ENCODE measurements at places on chromosomes 2 and 18.
A peak's percentile ranks its signal among the peaks of the same experiment; 100 is the strongest.

GRCh38 chr2:127406454-127406853, 11.8 kb upstream of the PROC start:
- DNase-seq: no peak

GRCh38 chr2:156445296-156446220, 9.4 kb downstream of the GPD2 start:
- no peak for DNase-seq

DNA sequence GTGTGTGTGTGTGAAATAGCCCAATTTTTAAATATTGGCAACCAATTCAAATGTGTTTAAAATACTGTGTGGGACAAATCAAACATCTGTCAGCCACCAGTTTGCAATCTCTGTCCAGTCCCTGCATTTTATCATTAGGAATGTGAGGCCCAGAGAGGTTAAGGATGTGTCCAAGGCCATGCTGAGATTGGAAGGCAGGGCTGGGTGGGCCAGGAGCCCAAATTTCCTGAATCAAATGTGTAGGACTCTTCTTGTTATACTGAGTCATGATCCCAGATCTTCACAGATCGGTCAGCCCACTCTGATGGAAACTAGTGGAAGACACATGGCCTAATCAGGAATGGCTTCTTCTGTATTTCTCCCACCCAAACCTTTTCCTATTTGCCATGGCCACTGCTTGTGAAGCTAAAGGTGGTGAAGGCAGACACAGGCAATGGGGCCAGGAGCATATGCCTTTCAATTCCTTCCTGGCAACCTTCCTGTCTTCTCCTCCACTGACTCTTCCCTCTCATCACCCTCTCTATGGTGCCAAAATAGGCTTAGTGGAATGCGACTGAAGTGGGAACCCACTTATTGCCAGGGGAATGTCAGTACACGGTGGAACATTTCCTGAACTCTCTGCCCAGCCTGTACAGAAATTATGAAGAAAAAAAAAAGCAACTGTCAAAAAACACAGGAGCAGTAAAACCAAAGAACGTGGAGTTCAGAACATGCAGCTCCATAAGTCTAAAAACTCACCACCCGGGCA, 35.5 kb downstream of the ZEB2 start:
- DNase-seq: no peak

DNA sequence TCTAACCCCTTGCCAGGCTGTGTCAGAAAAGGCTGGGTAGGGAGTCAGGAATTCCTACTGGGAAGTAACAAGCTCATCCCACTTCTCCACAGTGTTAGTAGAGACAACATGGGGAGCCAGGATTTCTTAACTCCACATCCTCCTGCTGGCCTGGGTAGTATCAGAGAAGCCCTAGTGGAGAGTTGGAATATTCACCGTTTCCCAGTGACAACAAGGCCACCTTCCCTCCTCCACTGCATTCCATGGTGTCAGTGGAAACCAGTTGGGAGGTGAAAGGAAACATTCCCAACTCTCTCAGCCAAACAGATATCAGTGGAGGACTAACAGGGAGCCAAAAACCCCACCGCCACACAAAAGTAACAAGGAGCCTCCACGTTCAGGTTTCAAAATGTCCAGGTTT, 41.2 kb downstream of the SRD5A2 start:
- no peak for DNase-seq

- DNase-seq: no peak
Observed at GRCh38 chr2:54642677-54643430, 80.6 kb upstream of the EML6 start.

GRCh38 chr2:120343433-120344105, 2.4 kb upstream of the INHBB start:
- peak; percentile 47 for DNase-seq

- DNase-seq: no peak
Observed at GRCh38 chr2:37350034-37350433, 5.6 kb downstream of the QPCT start.

DNA sequence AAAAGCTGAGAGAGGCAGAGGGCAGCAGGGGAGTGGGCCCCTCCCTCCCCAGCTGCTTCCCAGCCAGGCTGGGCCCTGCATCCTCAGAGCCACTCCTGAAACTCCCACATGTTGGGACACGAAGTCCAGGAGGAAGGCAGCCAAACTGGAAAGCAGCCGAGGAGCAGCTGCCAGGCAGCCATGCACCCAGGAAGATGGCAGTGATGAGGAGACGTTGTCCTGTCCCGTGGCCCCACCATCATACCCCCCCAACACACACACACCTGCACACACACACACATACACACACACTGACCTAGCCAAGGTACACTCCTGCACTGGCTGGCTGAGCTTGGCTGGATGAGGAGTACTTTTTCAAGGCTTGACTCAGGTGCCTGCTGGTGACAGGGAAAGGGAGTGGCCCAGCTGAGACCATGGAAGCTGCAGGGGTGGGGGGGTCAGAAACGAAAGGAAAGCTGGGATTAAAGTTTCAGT, 106.0 kb downstream of the CYP26B1 start:
- DNase-seq: no peak

- DNase-seq: no peak
Observed at GRCh38 chr2:213034585-213034984, 116.8 kb downstream of the IKZF2 start.

DNA sequence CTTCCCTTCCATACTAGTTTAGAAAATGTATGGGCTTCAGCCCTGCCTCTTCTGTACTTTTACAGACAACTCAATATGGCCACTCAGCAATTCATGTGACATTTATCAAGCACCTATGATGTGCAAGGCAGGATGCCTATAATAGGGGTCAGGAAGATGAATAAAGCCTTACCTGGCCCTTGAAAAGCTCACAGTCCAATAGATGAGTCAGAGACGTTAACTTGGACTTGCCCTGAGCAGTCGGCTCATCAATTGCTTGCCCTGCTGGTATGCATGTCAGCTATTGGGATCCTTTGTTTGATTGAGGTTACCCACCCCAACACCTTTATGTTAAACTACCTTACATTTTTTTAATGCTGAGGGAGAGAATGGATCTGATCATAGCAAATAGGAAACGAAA, 116.1 kb downstream of the DNER start:
- no peak for DNase-seq

- DNase-seq: no peak
Observed at GRCh38 chr18:12518832-12519531, 111.3 kb downstream of the PRELID3A start.
